A549 (cell line): ENCODE measurements at places on chromosomes 1 and 21. TPM values are rescaled to one million over a fixed set of nuclear protein-coding genes. Genes with fewer than 3 reads are reported as not detected.

LYSMD1 gene
- polyA plus RNA-seq = 7.0 to 7.3 TPM (median 7.3 TPM) in 3 replicates

ACTL8 gene
- 1.0 to 1.5 TPM (median 1.3 TPM) in 3 replicates for polyA plus RNA-seq

SEC16B gene
- 1.2 to 1.6 TPM (median 1.3 TPM) in 3 replicates for polyA plus RNA-seq

TTC39A gene
- 1.4 to 2.0 TPM (median 1.7 TPM) in 3 replicates for polyA plus RNA-seq

TMEM200B gene
- 0.18 to 0.37 TPM (median 0.29 TPM) in 3 replicates for polyA plus RNA-seq

OR2AK2 gene
- polyA plus RNA-seq = not detected in 3 replicates

TSPAN1 gene
- polyA plus RNA-seq = 1.8 to 3.1 TPM (median 2.1 TPM) in 3 replicates

LCE1C gene
- not detected in 3 replicates for polyA plus RNA-seq

VASH2 gene
- 3.0 to 4.7 TPM (median 3.3 TPM) in 3 replicates for polyA plus RNA-seq

AVPR1B gene
- not detected in 3 replicates for polyA plus RNA-seq

IQGAP3 gene
- polyA plus RNA-seq = 16.0 to 17.0 TPM (median 17.0 TPM) in 3 replicates

TPTE gene
- polyA plus RNA-seq = not detected in 3 replicates

MAST2 gene
- 16.8 to 20.5 TPM (median 18.5 TPM) in 3 replicates for polyA plus RNA-seq

TRIM58 gene
- polyA plus RNA-seq = not detected in 3 replicates

ERICH3 gene
- not detected in 3 replicates for polyA plus RNA-seq

CFAP107 gene
- not detected in 3 replicates for polyA plus RNA-seq

LMX1A gene
- not detected in 3 replicates for polyA plus RNA-seq

UBXN11 gene
- 10.6 to 12.7 TPM (median 10.8 TPM) in 3 replicates for polyA plus RNA-seq

NBPF10 gene
- polyA plus RNA-seq = 0.36 to 0.42 TPM (median 0.39 TPM) in 3 replicates

ITLN2 gene
- polyA plus RNA-seq = 0.22 TPM in 1 of 3 replicates, not detected in the others

ANGPTL3 gene
- not detected in 3 replicates for polyA plus RNA-seq

PALMD gene
- 2.6 to 3.1 TPM (median 3.1 TPM) in 3 replicates for polyA plus RNA-seq

SLC1A7 gene
- polyA plus RNA-seq = 0.03 to 0.07 TPM (median 0.04 TPM) in 3 replicates

SPRR2E gene
- not detected in 3 replicates for polyA plus RNA-seq

MTX1 gene
- polyA plus RNA-seq = 64.5 to 67.2 TPM (median 67.1 TPM) in 3 replicates

ELF3 gene
- polyA plus RNA-seq = 138 to 180 TPM (median 179 TPM) in 3 replicates

LCE1F gene
- not detected in 3 replicates for polyA plus RNA-seq

CRABP2 gene
- 15.6 to 19.1 TPM (median 17.9 TPM) in 3 replicates for polyA plus RNA-seq

CD101 gene
- polyA plus RNA-seq = 0.21 to 0.30 TPM (median 0.29 TPM) in 3 replicates

C1orf52 gene
- 12.2 to 14.8 TPM (median 12.3 TPM) in 3 replicates for polyA plus RNA-seq

EVI5 gene
- polyA plus RNA-seq = 9.4 to 11.4 TPM (median 10.2 TPM) in 3 replicates

MROH9 gene
- polyA plus RNA-seq = not detected in 3 replicates

PGLYRP4 gene
- not detected in 3 replicates for polyA plus RNA-seq

TRAF3IP3 gene
- polyA plus RNA-seq = not detected in 3 replicates

SLAMF1 gene
- polyA plus RNA-seq = not detected in 3 replicates

KRTAP19-3 gene
- polyA plus RNA-seq = not detected in 3 replicates

ERG gene
- 0.07 TPM in 1 of 3 replicates, not detected in the others for polyA plus RNA-seq

HSD17B7 gene
- polyA plus RNA-seq = 10.4 to 14.6 TPM (median 14.0 TPM) in 3 replicates

TNFRSF18 gene
- polyA plus RNA-seq = not detected in 3 replicates

DMBX1 gene
- polyA plus RNA-seq = 1.1 to 2.2 TPM (median 1.7 TPM) in 3 replicates

DCST2 gene
- polyA plus RNA-seq = 0.23 to 0.46 TPM (median 0.43 TPM) in 3 replicates

SARS1 gene
- polyA plus RNA-seq = 98.0 to 106 TPM (median 103 TPM) in 3 replicates

FAM151A gene
- not detected in 3 replicates for polyA plus RNA-seq

AMIGO1 gene
- polyA plus RNA-seq = 1.1 to 1.3 TPM (median 1.2 TPM) in 3 replicates

LRRC71 gene
- 0.10 to 0.33 TPM (median 0.14 TPM) in 3 replicates for polyA plus RNA-seq

NMNAT2 gene
- 0.63 to 0.88 TPM (median 0.72 TPM) in 3 replicates for polyA plus RNA-seq

LCE7A gene
- not detected in 3 replicates for polyA plus RNA-seq

KCNA2 gene
- polyA plus RNA-seq = 0.03 to 0.05 TPM (median 0.04 TPM) in 3 replicates

XCL2 gene
- polyA plus RNA-seq = not detected in 3 replicates

SRGAP2C gene
- polyA plus RNA-seq = 5.4 to 5.8 TPM (median 5.6 TPM) in 3 replicates
